B cell (primary cell): ENCODE measurements at places on chromosomes 7 and 10. TPM values are rescaled to one million over a fixed set of nuclear protein-coding genes. Genes with fewer than 3 reads are reported as not detected.

OPALIN gene
- polyA plus RNA-seq: not detected in 2 replicates

ELN gene
- not detected in 2 replicates for polyA plus RNA-seq

NPFFR1 gene
- not detected in 2 replicates for polyA plus RNA-seq

TSPAN33 gene
- polyA plus RNA-seq: 111 and 138 TPM in 2 replicates

PPP1R9A gene
- 0.52 and 1.1 TPM in 2 replicates for polyA plus RNA-seq

AMPH gene
- not detected in 2 replicates for polyA plus RNA-seq

AVPI1 gene
- polyA plus RNA-seq: 3.6 and 4.0 TPM in 2 replicates

C10orf53 gene
- not detected in 2 replicates for polyA plus RNA-seq

STK17A gene
- polyA plus RNA-seq: 72.8 and 84.3 TPM in 2 replicates

AKR1E2 gene
- not detected in 2 replicates for polyA plus RNA-seq

IQUB gene
- 0.01 and 0.07 TPM in 2 replicates for polyA plus RNA-seq

TAS2R4 gene
- polyA plus RNA-seq: 0.22 and 0.39 TPM in 2 replicates

OPN1SW gene
- not detected in 2 replicates for polyA plus RNA-seq

UCMA gene
- polyA plus RNA-seq: not detected in 2 replicates
